ENCODE measurements at places on chromosomes 5 and 9.

- DNase-seq = no peak
These were observed 499 bp upstream of the TMEM232 start for GRCh38 chr5:110727025-110727314.

DNA sequence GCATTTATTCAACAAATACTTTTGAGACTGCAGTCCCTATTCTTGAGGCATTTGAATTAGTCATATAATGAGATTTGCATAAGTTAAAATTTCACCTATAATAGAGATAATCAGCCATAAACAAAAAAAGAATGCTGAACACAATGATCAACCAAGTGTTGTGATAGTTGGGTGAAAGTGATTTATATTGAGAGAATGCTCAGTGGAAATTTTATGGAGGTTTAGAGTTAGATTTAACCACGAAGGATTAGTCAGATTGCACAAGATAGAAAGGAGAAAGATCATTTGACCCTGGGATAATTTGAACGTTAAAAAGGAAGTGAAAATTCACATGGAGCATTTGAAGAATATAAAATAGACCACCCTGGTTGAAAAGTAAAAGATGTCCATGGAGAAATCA, 356.2 kb downstream of the NPR3 start:
- DNase-seq = no peak

DNA sequence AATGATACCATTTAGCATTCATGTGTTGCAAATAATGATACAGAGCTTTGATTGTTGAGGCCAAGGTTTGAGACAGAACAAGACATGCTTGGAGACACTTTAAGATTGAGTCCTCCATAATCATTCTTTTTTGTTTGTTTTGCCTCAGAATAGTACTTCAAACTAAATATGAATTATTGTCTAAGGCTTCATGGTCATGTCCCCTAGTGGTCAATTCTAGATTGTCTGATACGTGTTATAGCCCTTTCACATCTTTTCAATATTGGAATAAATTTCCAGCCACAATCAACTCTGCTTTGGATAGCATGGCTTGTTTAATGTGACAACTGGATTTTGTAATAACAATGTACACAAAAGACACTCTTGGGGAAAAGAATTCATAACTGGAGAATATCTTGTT, 64.2 kb downstream of the PRLR start:
- DNase-seq = no peak

DNA sequence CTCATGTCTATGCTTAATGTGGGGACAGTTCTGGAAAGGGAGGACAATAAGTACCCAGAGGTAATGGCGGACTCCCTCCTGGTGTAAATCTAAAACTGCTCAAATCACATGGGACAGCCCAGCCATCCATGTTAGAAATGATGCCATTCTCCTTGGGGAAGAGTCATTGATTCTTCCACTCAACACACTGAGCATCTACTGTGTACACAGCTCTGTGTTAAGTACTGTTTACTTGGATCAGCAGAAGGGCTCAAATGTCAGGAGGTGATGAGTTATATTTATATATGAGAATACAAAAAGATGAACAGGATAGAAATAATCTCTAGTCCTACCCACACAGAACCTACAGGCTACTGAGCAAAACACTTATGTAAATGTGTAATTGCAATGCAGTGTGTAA, 31.8 kb upstream of the NANS start:
- no peak for DNase-seq

GRCh38 chr5:44987026-44987425, 178.3 kb downstream of the MRPS30 start:
- no peak for DNase-seq

- no peak for DNase-seq
These were observed 65.3 kb upstream of the TGFBR1 start for GRCh38 chr9:99039505-99040182.

DNA sequence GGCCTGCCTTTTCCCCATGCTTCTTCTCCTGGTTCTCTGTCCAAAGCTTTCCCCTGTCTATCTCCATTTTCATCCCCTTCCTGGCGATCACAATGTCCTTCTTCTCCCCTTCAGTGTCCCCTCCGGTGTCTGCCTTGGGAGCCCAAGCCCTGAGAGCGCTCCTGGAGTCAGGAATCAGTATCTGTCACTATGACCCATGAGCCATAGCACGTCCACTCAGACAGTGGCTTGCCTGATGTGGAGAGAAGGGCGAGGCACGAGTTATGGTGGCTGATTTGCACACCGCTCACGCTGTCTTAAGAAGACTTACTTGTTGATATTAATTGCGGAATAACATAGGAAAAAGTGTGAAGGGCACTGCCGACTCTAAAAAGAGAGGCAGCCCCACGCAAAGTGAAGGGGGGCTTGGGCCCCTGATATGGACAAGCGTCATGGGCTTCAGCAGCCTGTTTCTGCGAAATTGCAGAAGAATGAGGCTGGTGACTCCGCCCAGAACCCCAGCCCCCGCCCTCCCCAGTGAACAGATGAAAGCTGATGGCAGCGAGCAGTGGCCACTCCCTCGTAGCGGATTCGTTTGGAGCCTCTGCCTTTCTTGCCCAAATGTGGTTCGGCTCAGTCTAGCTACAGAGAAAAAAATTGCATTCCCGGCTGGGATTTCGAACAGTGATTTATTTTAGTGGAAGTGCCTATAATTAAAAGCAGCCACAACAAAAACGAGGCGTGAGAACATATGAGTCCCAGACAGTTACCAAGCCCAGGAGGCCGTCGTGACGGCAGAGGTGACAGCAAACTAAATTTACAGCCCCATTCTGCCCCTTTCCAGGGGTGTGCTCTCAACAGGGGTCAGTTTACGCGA, 149.8 kb downstream of the ICE1 start:
- no peak for DNase-seq

DNA sequence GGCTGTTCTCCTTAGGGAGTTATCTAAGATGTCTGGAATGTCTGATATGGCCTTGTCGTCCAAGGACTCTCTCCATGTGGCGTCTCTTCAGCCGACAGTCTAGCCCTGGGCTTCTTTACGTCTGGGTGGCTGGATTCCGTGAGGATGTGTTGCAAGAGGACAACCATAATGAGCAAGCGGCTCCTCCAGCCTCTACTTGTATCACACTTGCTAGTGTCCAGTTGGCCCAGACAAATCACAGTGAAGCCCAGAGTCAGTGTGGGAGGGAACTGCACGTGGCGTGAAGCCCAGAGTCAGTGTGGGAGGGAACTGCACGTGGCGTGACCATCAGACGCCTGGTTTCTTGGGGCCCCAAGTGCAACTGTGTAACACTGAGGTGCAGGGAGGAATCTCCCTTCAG, 61.1 kb downstream of the COL23A1 start:
- no peak for DNase-seq

DNA sequence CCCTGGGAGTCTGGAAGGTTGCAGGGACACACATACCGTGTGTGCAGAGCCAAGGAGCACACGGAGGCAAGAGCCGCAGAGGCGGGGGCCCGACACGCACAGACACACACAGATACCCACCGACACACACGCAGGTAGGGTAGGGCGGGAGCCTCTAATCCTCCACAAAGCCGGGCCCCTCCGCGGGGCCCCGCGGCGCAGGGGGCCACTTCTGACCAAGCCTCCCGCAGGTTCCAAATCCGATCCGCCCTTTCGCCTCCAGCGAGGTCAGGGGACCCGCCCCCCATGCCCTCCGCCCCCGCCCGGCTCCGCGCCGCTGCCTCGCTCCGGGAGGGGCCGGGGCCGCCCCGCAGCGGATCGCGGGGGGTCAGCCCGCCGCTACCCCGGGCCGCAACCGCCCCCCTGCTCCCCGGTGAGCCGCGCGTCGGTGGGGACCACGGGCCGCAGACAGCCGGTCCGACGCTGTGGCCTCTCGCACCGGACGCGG, 1.4 kb upstream of the LMX1B start:
- no peak for DNase-seq

DNA sequence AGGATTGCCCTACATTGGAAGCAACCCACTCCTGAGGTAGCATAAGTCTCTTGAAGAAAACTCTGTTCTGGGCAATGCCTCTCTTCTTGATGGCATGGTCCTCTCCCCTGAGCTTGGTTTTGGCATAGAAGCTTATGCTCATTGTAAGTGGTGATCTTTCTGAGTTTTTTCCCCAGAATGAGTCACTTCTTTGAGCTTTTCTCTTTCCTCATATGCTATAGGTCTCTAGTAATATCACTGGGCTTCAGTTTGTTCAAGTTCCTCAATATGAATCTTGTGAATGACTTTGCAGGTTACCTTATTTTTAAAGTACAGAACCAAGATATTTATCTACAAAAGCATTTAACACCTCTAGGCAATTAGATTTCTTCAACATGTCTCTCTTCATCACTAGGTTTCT, 76.5 kb upstream of the ATG10 start:
- DNase-seq = no peak

Measured in left lobe of liver (tissue), 2 donors.